Fibroblast of skin of left quadriceps (primary cell): ENCODE measurements at places on chromosomes 7 and 10.

DNA sequence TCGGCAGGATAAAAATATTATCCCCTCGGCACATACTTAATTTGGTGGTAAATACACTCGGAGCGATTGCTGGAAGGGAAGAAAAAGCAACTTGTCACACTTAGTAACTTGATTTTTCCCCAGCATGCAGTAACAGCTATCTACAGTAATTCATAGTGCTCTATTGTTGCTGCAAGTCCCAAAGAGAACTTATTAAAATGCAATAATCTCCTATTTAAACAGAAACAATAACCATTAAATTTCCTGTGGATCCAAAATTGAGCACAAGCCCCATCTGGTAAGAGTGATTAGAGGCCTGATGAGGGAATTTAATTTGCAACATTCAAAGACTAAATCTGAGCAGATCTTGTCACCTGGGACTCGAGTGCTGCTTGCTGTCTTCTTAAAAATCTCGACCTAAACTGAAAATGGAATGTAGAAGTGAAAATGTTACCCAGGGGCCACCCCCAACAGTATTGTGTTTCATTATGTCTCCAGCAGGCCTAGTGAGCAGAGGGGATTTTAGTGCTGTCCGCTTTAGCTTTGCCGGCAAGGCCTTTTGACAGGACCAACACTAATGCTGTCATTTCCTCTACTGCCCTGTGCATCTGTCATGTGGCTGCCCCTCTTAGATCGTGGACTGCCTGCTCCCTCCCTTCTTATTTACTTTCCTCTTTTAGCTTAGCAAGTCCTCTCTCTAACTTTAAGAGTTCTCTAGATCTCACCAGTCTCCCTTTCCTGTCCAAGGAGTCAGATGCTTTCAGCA, 639.7 kb downstream of the AUTS2 start:
- DNase-seq: no peak

DNA sequence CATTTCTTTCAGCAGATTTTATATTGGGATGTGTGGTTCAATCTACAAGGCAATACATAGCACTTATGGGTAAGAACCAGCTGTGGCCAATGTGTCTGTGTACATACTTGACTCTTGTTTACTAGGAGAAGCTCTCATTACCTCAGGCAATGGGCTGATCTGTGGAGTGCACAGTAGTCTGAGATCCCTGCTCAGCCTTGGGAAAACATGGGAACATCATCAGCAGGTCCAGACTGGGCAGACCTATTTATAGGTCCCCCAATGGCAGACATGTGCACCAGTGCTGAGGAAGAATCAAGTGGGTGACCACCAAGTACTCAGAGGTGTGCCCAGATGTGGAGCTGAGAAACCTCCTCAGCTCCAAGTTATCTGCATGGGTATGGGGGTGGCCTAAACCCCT, 349.7 kb downstream of the KIF20B start:
- DNase-seq: no peak

DNA sequence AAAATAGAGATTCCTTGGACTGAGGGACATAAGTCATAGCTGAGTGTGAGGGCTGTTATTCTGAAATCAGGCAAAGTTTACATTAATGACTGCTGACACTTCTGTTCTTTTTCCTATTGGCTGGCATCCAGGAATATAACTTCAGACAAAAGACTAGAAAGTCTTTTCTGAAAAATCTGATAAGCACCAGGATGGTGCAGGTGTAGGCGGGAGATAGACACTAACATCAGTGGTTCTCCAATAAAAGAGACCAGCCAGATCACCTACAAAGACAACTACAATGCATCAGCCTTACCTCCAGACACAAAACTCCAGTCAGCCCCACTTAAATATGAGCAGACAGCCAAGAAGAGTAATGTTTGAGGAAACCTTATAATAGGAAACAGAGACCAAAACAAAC, 168.3 kb upstream of the LRGUK start:
- no peak for DNase-seq

DNA sequence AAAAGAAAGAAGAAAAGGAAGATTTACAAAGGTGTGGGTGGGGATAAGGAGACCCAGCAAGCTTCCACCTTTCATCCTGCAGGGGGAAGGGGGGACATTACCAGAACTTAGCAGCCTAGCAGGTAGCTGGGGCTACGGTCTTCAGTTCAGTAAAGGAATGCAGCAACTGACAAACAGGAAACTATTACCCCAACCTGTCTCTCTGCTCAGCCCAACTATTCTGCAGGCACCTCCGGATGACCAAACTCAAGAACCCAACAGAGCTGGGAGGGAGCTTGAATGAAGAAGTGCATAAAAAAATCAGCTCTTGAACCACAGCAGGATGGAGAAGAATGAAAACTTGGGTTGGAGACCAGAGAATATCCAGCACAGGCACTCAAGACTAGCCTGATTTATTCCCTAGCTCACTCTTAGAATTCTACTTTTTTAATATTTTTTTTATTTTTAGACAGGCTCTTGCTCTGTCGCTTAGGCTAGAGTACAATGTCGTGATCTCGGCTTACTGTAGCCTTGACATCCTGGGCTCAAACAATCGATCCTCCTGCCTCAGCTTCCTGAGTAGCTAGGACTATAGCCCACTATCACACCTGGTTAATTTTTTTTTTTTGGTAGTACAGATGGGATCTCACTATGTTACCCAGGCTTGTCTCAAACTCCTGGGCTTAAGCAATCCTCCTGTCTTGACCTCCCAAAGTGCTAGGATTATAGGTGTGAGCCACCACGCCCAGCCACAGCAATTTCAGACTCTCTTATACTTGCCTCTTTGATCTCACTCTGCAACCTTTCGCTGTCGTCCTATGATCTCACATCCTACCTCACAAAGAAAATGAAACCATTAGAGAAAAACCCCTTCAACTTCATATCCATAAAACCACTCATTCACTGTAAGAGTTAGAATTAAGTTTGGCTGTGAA, 18.5 kb upstream of the C10orf67 start:
- no peak for DNase-seq

DNA sequence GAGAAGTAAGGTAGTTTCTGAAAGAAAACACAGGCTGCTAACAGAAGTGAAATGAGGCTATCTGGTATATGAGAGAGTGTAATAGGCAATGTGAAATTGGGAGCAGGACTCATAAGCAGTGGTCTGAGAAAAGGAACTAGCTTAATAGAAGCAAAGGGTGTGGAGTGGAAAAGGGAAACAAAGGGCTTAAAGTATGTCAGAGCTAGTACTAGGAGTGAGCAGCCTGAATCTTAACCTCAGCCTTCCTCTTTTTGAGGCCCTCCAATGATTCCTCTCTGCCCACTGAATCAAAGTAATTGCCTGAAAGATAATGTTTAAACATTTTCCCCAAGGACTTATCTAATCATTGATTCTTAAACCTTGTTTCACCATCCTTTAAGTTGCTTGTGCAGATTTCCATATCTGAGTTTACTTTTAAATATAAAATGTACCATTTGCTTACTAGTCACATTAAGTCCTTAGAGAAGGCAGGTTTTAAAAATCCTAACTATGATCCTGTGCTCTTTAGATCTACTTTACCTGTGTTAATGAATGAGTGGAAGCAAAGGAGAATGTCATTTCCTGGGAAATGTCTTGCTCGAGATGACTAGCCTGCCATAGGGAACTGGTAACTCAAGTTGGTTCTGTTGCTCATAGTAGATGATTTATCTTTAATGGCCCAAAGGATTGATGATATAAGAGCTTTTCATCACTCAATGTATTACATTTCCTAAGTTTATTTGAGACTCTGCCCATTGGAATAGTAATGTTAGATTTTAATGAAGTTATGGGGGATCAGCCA, 155.0 kb downstream of the SKAP2 start:
- no peak for DNase-seq

DNA sequence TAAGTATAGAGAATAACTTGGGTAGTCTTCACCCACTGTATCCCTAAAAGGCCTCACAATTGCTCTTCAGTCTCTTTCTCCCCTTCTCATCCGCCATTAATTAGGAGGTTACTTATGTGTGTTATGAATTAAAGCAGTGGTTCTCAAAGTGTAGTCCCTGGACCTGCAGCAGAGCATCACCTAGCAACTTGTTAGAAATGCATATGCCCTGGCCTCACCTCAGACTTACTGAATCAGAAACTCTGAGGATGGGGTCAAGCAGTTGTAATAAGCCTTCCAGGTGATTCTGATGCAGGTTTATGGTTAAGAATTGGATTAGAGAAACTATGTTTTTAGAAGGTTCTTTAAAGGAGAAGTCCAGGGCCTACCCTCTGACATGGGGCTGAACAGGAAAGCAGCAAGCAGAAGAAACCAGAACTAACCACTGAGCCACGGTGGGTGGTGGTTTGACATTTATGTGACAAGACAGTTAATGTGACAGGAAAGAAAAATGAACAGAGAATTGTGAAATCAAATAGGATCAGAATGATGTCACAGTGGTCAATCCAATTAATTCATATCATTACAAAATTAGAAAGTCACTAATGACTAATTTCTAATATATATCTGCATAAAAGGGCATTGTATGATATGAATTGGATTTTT, 37.6 kb downstream of the ENTPD1 start:
- DNase-seq: no peak

DNA sequence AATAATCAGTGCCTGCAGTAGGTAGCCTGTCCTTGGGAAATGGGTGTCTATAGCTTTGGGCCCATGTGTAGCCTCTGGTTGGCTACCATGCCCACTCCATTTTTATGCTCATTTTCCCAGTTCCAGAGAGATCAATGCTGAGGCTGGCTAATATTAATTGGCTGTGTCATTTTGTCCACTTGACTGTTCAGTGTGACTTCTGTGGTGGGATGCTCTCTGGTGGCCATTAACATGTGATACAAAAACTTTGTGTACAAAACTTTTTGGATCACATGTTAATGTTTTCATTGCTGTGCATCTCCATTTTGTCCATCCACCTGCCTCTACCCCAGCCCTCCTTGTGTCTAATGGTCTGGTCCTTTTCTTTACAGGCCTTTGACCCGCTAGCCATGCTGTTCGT, 22.7 kb downstream of the VIM start:
- no peak for DNase-seq

- DNase-seq: no peak
Observed at GRCh38 chr10:118769898-118770600, 15.3 kb upstream of the CACUL1 start.

DNA sequence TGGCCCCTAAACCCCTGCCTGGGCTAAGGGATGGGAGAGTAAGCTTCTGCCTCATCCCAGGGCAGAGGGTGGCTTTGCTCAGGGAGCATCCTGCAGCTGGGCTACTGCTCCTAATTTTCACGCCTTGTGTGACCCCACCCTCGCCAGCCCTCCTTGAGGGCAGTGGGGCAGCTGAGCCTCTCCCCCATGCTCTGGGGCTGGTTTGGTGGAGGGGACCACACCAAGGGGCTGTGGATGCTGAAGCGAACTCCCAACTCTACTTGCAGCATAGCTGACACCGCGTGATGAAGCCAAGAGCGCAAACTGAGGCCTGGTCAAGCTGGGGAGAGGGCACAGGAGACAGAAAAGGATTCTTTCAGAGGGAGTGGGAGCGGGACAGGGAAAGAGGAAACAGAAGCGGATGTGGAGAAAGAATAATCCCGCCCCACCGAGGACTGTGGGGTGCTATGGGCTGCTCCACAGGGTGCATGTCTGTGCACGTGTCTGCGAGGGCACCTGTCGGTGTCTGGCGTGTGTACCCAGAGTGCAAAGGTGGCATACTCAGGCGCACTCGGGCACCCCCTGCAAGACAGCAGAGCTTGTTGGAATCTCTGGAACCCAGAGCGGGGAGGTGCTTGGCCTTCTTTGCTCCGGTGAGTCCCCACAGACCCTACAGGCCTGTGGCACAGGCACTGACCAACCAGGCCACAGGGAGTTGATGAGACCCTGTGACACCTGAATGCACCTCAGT, 19.4 kb upstream of the RASGEF1A start:
- no peak for DNase-seq

DNA sequence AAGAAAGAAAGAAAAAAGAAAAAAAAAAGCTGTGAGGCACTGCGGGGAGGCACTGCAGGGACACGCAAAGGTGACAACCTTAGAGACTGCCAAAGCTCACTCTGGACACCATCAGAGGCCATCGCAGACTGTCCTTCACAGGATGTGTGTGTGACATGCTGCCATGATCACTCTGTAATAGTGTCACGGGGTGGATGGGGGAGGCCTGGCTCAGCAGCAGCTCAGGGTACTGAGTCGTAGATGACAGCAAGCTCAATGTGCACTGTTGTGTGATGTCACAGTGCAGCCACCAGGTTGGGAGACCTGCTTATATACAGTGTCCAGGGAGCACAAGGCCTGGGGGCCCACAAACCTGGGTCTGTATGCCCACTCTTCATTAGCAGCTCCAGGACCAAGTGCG, 83.3 kb downstream of the SLIT1 start:
- no peak for DNase-seq

GRCh38 chr10:59830601-59831259, 75.6 kb downstream of the CCDC6 start:
- DNase-seq: peak; percentile 17

GRCh38 chr7:11538751-11539299, 293.2 kb downstream of the THSD7A start:
- DNase-seq: no peak

GRCh38 chr10:7082967-7083366, 327.9 kb downstream of the SFMBT2 start:
- DNase-seq: peak; percentile 44

DNA sequence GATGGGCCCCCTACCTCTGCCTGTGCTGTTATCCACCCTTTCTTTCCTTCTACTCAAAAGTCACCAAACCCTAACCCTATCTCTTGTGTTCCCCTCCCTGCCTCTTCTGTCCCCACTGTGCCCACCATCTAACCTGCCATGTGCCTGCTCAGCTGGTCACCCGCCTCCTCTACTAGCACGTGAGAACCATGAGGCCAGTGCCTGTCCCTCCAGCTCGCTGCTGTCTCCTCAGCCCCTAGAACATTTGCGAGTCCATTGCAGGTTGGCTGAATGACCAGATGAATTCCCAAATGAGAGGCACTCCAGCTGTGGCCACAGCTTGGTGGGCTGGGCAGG, 129.0 kb downstream of the ARHGAP22 start:
- DNase-seq: no peak

GRCh38 chr7:18315241-18315640, 180.3 kb upstream of the HDAC9 start:
- DNase-seq: no peak

- no peak for DNase-seq
Observed at GRCh38 chr7:33043501-33044400, 18.8 kb downstream of the NT5C3A start.

DNA sequence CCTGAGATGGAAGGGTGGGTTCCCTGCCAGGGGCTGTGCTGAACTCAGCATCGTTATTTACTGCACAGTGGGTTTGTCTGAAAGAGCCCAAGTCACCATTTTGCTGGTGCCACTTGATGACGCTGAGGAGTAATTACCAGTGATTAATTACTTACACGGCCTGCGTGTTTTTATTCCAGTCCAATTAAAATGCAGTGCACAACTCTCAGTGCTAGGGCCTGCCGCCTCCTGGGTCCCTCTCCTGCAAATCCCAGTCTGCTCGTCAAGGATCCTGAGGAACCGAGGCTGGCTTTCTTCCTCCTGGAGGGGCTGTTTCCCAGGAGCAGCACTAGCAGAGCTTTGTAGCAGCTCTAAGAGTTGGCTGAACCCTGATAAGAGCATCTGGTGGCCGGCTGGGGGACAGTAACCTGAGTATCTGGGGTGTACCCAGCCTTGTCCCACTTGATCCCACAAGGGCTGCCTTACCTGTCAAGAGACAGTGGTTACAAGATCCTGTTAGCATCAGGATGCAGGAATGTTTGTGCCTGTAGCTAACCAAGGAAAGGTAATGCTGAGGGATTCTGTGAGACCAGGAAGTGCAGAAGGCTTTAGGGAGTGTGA, 45.1 kb upstream of the LRRC4 start:
- no peak for DNase-seq

GRCh38 chr7:135827391-135827790, 78.8 kb upstream of the FAM180A start:
- DNase-seq: no peak
